ENCODE measurements at places on chromosomes 13 and 19. TPM values are rescaled to one million over a fixed set of nuclear protein-coding genes. Genes with fewer than 3 reads are reported as not detected.

DNA sequence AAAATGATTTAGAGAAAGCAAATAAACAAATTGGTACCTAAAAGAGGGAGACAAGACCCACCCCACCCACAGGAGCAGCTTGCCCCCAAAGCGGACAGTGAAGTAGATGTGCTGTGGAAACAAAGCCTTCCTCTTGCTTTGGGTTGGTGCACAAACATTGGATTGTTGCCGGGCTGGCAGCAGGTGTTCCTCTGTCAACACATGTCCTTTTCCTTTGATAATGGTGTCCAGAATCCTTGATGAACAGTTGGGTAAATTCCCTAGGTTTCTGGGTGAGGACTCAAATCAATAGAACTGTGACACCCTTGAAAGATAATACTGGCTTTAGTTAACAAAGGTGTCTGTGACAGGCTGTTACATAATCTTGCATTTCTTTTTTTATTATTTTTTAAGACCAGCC is 311.8 kb downstream of the SPRY2 start:
- no peak for DNase-seq

DNA sequence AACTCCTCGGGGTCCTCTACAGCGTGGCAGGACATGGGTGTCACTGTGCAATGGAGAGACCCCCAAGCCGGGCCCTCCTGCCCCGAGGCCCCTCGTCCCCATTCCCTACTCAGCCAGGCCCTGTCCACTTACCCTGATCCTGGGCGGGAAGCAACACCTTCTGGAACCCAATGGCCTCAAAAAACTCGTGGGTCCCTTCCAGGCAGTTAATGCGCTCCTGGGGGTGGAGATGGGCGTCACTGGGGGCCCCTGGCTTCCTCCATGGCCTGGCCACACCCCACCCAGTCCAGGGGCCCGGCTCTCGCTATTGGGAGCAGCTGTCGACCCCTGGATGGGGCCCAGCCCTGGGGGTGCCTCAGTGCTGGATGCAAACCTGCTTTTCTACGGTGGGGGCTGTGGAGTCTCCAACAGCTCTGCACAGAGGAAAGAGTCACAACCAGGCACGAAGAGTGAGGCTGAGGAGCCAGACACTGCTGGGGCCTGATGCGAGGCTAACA is 10.8 kb downstream of the UBXN6 start:
- DNase-seq, result no peak

DNA sequence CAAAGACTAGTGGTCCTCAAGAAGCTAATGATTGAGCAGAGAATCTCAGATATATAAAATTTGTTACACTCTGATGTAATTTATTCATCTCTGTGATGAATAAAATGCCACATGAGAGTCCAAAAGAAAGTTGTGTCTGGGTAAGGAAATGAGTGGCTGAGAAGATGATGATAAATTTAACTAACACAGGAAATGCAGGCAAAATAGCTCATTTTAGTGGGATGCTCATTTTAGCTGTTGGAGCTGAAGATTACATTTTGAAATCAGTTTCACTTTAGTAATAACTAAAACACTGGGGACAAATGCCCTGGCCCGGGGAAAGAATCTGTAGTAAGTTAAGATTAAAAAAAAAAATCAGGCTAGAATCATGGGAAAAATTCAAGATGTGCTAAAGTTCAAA is 35.2 kb downstream of the SPRY2 start:
- no peak for DNase-seq

DNA sequence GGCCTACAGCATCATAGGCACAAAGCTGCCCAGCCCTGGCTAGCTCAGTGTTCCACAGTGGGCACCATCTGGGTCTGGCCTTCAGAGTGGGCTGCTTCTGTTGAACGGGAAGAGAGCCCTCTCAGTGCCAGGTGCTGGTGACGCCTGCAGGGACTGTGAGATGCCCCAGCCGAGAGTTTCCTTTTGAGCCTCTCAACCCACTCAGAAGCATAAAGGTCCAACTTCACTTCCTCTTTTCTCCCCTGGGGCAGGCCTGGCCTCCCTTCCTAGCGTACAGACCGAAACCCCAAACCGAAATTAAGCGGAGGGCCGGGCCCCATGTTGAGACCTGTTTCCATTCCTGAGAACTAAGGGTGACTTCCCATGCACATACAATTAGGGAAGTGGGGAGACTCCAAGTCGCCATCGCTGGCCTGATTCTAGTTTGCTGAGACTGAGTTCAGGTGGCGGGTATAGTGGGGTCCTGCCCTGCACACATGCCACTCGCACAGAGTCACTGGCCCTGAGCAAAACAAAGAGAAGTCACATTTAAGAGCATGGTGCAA is 6.9 kb downstream of the RAB8A start:
- DNase-seq, result no peak

DNA sequence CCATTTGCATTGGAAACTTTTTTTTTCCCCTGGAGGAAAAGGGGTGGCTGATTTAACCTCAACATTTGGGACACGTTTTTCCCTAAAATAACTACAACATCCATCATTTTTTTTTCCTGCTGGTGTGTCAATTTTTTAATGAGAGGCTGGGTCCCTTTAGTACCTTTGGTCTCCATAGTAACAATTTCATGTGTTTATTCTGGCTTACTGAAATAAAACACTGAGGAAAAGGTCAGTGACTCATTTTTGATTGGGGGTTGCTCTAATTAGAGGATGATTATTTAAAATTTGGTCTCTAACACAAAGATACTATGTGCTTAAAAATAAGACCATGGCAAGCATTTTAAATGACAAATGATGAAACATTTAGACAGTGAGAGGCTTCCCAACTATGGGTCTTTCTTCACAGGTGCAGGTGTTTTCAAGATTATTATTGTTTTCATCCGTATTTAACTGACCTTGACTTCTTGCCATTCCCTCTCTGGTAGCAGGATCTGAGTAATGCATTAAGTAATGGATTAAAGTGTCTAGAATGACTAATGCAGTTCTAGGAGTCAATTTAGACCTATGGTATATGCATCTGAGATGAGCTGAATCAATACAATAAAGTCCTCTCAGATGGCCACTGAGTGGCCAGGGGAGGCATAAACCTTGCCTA is 406.4 kb downstream of the KCNRG start:
- DNase-seq, result no peak

DNA sequence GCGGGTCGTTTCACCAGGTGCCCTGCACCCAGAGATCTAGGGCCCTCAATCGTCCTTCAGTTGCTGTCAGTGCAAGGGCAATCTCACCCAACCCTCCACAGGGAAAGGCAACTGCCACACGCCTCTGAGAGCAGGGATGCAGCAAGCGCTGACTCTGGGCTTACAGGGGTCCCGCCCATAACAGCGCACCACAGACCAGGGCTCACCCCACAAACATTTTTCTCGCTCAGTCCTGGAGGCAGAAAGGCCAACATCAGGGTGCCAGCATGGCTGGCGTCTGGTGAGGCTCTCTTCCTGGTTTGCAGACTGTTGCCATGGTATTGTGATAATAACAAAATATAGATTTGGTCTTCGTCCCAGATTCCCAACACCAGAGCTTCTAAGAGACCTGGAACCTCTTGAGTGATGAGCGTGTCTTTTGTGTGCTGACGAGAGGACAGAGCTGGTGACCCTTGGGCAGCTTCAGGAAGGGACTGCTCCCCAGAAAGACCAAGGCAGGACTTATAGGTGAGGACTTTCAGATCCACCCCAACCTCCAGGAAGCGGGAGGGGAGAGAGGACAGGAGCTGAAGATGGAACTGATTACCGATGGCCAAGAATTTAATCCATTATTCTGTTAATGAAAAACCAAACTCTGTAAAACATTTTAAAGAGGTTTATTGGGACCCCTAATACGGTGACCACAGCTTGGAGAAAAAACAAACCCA is 51.3 kb downstream of the C13orf46 start:
- no peak for DNase-seq

- no peak for DNase-seq
These were observed 3.5 kb downstream of the PAK4 start for GRCh38 chr19:39129116-39129515.

DNA sequence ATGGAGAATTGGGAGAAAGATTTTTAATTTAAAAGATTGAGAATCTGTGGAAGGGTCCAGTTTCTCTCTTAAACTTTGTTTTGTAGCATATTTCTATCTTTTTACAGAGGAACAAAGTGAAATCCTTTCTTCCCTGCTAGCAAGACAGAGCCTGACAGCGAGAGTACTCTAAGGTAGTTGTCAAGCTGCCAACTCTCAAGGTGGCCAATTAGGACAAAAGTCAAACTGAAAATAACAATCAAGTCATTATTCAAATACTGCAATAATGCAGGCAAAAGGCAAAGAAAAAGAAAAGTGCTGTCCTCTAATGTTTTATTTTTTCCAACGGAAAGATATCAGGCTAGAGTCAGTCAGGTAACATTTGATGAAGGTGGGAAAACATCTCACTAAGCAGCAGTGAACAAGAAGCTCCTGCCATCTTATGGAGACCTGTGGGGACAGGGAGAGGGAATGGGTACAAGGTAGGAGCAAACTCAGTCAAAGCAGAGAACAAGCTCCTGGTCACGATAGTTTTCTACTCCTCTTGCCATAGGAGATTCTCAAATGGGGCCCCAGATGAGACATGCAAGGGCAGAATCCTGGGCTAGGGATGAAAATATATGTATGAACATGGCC is 801.9 kb upstream of the SLITRK1 start:
- no peak for DNase-seq

GRCh38 chr19:42548552-42548951 is 20.3 kb upstream of the CEACAM1 start:
- no peak for DNase-seq

- DNase-seq, result no peak
These were observed 116.2 kb upstream of the MCF2L start for GRCh38 chr13:112852808-112853207.

DNA sequence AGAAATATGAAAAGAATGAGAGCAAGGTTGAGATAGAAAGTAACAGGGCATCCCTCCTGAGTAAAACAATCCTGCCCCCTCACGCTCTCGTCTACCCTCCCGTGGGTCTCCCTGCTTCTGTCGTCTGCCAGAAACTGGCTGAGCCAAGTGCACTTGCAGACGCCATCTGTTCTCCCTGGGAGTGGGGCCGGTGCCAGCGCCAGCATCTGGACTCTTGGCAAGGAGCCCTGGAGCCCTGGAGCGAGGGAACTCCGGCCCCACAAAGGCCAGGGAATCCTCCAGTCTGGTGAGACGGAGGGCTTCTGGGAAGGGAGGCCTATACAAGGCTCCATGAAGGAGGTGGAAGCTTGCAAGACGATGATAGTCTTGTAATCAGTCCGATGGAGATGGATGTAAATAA is 2.3 kb upstream of the TMEM91 start:
- no peak for DNase-seq

DNA sequence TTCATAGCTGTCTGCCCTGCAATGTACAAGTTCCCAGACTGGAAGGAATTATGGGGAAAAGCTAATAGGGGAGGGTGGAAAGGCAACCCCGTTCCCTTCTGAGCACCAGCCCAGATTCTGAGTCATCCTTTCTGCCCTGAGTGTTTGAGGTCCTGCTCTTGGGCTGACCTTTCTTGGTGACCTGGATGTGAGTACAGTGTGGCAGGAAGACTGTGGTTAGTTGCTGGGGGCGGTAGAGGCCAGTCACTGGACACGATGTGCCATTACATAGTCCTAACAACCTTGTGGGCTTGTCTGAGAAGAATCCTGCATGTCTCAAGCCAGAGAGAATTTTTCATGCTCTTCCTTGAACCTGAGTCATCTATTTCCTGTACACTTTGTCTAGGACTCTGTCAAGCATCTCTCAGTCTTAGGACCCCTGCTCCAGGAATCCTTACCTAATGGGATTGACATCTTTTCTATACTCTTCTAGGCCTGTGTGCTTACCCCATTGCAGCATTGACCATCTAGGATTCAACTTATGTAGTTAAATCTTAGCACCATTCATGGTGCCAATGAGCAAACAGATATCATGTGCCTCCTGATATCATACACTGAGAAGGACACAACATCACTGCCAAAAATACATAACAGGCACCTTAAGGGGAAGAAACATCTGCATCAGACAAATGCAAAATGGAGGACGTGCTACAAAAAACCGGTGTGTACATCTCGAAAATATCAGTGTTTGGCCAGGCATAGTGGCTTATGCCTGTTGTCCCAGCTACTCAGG is 8.1 kb upstream of the ANGPTL4 start:
- DNase-seq, result peak; percentile 64

- no peak for DNase-seq
These were observed 15.0 kb upstream of the EPSTI1 start for GRCh38 chr13:43006893-43007631.

- no peak for DNase-seq
These were observed 33.5 kb upstream of the TM9SF2 start for GRCh38 chr13:99467764-99468163.

- DNase-seq, result no peak
These were observed 195.2 kb downstream of the LHFPL6 start for GRCh38 chr13:39407786-39408185.

DNA sequence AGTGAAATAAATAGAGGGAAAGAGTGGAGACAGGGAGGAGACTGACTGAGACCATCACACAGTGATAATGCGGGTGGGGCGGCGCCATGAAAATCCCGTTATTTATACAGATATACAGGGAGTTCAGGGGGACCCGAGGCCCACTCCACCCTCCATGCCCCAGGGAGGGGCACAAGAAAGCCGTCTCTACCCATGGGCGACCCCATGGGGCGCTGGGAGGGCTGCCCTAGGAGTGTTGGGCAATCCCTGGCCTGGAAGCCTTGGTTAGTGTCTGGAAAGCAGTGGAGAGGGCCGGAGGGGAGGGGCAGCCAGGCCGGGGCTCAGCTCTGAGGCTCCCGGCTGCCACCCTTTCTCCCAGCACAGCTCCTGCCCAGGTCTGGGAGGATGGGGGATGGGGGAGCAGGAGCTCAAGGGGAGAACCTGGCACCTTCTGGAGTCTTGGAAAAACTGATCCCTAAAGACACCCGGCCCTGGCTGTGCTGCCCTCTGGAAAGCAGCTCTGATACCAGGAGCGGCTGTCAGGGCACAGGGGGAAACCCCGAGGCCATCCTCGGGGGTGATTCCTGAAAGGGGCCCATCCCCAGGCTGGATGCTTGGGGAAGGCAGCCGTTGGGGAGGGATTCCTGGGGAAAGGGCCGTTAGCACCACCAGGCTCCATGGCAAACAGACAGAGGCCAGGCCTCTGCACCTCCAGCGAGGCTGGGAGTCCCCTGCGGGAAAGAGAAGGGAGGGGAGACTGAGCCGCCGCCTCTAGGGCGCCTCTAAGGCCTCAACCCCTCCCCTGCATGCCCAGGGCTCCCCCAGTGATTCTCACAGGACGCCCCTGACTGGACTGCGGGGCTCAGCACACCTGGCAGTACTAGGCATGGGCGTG is 3.0 kb upstream of the PRKD2 start:
- DNase-seq, result no peak

Gene LGALS14
- total RNA-seq, result not detected

Gene SHISA7
- not detected for total RNA-seq

Gene PRTN3
- total RNA-seq, result 0.50 TPM

Gene FDX2
- total RNA-seq, result 18.0 TPM

Gene SHD
- not detected for total RNA-seq

Gene ZNF534
- not detected for total RNA-seq
